SK-MEL-5 (cell line): ENCODE measurements at places on chromosomes 6 and 20.

- no peak for DNase-seq
Measured at GRCh38 chr6:14354919-14355572, 237.5 kb downstream of the CD83 start.

DNA sequence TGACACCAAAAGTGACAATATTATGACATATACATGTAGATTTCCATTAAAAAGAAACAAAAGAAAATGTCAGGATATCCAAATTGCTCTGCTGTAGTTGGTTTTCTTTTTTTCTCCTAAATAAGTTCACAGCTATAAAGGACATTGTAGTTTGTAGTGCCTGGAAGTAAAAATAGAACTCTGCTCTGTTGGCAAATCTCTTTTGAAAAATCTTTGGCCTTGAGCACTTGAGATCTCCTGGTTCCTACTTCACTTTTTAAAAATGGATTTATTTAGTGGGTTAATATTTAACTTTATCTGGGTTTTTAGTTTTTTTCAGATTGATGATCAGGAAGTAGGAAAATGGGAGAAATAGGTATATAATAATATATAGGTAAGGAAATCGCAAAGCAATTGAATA, 52.9 kb downstream of the AFDN start:
- no peak for DNase-seq

GRCh38 chr20:39890697-39891096, 798.3 kb downstream of the MAFB start:
- no peak for DNase-seq

DNA sequence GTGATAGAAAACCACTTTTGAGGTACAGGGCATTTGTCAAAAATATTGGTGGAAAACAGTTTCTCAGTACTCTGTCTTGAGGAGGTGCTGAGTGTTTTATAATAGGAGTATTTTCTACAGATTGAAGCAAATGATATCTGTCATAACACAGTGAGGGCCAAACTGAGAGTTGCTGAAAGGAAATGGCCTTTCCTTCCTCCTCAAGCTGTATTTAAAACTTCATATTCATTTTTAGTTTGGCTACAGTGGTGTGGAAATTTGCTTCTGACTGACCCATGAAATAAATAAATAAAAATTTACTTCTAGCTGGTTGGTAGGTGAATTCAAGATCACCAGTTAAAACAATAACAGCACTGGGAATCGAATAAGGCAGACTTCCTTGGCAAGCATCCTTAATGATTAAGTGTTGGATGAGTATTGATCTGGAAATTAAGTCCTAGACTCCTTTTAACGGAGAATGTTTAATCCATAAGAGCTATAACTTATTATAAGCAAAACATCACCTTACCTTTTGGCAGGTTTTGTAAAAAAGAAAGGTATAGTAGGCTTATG, 828.6 kb upstream of the CITED2 start:
- DNase-seq: no peak

DNA sequence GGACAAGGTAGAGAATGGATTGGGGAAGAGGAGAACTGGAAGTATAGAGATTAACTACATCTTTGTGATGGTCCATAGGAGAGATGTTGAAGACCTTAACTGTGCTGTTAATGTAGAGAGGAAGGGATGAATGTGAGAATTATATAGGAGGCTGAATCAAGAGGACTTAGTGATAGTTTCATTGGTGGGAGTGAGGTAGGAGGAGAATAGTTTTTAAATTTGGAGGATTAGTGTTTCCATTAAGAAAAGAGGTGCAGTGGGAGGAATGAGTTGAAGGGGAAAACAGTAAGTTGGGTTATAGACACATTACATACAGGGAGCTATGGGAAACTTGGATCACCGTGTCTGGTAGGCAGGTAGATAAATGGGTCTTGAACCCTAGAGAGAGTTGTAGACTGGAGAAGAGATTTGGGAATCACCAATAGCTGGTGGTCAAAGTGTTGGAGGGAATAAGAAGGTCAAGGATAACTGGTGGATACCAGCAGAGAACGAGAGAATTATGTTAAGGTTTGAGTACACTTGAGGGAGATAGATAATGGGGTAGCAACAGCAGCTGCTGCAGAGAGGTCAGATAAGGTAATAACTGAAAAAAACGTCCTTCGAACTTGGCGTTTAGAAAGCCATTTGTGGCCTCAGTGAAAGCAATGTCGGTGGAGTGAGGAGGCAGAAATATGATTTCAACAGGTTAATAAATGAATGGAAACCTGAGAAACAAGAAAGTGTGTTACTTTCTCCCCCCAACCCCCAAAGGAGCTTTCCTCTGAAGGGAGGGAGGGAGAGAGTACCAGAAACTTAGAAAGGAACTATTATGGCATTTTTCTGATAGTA, 3.1 kb downstream of the C6orf89 start:
- no peak for DNase-seq
